NCI-H460 (cell line): ENCODE measurements at places on chromosomes 6 and 20.

- no peak for DNase-seq
These were observed 83.0 kb downstream of the SLC22A3 start for GRCh38 chr6:160431226-160431625.

DNA sequence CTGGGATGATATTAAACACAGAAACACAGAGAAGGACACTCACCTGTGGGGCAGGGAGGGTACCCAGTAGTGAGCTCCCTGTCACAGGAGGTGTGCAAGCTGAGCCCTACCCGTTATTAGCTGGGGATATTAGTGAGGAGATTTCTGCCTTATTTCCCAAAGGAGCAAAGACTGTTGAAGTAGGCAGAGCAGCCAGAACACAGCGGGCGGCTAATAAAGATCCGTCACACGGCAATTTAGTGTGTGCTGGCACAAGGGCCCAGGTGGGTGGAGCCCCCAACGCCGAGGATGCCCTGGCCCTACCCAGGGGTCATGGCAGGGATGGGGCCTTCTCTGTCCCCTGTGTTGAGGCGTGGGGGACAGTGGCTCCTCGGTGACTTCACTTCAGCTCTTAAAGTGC is 8.3 kb downstream of the VSTM2L start:
- DNase-seq = no peak

DNA sequence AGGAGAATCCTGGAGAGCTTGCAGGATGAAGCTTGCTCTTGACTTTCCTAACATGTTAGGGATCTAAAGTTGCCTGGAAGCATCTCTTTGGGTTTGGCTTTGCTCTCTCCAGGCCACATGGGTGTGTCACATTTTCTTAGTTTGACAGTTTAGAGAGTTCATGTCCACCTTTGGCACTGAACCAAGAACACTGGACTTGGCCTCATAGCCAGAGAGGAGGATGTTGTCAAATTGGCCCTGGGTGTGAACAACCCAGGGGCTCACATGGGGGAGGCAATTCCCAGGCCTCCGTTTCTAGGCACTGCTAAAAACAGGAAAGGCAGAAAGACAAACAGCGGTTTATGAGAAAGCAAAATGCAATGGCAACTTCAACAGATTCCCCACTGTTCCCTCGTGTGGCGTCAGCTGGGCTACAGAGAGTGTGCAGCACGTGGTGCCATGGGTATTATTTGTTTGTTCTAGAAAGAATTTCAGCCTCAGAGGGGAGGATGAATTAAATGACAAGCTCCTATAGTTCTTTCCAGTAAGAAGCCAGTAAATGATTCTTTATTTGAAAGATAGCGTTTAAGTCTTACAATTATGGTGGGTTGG is 93.9 kb downstream of the CLIC5 start:
- DNase-seq = no peak

- peak; percentile 11 for DNase-seq
These were observed 177.0 kb downstream of the TTLL2 start for GRCh38 chr6:167501831-167502385.

DNA sequence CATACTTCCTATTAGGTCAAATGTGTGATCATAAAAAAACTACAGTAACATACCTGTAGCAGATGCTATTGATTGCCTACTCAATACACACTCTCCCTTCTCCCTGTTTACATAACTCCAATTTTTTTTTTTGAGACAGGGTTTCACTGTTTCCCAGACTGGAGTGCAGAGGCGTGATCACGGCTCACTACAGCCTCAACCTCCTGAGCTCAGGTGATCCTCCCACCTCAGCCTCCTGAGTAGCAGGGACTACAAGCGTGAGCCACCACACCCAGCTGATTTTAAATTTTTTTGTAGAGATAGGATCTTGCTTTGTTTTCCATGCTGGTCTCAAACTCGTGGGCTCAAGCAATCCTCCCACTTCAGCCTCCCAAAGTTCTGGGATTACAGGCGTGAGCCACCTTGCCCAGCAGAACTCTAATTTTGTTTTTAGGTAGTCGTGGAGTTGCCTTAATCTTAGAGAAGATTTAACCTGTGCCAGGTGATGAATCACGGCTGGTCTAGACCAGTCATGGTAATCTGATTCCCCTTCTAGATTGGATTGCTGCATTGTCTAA is 14.0 kb upstream of the KIF3B start:
- no peak for DNase-seq

- no peak for DNase-seq
These were observed 88.7 kb downstream of the SLC23A2 start for GRCh38 chr20:4912380-4913142.

DNA sequence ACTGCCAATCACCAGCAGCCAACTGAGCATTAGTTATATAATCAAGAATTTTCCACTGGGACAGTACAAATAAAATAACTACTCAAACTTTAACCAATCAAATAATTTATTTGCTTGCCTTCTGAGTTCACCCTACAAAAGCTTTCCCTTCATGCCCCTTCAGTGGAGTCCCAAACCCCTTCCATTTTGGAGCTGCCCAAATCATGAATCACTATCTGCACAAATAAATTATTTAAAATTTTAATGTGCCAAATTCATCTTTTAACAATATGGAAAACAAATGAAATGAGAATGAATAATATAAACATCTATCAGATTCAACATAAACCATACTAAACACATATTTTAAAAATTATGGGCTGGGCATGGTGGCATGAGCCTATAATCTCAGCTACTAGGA is 85.9 kb downstream of the KIF13A start:
- DNase-seq = no peak

GRCh38 chr6:55277646-55278045 is 49.6 kb upstream of the GFRAL start:
- no peak for DNase-seq

DNA sequence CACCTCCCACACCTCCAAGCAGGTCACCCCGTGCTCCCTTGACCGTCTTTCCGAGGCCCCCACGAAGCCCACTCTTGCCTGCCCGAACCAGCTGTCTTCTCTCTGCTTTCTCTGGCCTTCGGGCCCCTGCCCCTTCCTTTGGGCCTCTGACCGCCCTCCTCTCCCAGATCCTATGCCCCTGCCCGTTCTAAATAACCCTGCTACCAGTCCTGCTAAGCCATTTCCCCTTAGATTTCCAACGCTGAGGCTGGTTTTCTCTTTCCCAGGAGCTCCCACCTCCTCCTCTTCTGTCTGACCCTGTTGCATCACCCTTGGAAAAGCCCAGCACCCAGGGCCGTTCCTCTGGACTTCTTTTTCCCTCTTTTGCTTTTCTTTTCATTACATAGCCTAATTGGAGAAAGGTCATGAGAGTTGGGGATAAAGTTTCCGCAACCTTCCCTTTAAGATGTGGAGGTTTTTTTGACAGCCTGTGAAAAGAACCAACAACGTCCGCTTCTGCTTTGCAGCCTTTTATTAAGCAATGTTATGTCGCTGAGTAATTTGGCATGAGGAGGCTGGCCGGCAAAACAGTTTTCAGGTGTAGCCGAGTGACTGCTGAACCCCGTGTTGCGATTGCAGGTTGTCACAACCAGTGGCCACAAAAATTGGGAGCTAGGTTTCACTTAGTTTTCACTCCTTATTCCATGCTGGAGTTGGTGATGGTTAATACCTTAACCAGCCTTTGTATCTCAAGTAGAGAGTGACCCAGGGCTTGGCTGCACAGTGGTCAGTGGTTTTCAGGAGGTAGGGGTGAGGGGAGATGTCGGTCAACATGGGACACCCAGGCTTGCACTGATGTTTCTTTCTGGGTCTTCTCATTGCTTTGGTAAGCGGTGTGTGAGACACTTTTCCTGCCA is 970 bp downstream of the BLTP3A start:
- no peak for DNase-seq

DNA sequence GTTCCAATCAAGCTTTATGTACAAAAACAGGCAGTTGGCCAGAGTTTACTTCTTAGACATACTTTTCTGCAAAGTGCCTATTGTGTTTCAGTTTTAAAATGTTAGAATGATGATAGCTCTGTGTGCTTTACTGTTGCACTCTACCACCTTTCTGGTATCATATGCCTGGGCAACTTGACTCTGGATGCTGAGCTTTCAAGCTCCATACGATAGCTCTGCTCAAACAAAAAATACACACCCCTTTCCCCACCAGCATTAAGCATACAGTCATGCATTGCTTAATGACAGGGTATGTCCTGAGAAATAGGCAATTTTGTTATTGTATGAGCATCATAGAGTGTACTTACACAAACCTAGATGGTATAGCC is 123.1 kb downstream of the RCAN2 start:
- no peak for DNase-seq

GRCh38 chr6:140079328-140079727 is 704.9 kb upstream of the CITED2 start:
- DNase-seq = no peak

- DNase-seq = no peak
These were observed 15.0 kb upstream of the DTNBP1 start for GRCh38 chr6:15677822-15678221.

DNA sequence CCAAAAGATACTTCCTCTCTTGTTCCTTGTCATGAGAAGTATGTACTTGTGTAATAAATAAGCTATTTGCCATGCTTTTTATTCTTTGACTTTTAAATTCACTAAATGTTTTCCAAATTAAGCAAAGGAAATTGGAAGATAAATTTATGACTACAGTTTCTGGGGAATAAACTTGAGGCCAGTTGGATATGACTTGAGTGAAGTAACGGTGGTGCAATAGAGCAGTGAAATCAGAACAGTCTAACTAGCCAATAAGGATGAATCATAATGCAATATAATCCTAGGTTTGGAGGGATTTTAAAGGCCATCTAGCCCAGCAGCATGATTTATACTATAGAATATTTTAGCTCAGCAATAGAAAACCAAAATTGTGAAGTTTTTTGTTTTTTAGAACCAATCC is 183.8 kb upstream of the TCF21 start:
- DNase-seq = no peak

DNA sequence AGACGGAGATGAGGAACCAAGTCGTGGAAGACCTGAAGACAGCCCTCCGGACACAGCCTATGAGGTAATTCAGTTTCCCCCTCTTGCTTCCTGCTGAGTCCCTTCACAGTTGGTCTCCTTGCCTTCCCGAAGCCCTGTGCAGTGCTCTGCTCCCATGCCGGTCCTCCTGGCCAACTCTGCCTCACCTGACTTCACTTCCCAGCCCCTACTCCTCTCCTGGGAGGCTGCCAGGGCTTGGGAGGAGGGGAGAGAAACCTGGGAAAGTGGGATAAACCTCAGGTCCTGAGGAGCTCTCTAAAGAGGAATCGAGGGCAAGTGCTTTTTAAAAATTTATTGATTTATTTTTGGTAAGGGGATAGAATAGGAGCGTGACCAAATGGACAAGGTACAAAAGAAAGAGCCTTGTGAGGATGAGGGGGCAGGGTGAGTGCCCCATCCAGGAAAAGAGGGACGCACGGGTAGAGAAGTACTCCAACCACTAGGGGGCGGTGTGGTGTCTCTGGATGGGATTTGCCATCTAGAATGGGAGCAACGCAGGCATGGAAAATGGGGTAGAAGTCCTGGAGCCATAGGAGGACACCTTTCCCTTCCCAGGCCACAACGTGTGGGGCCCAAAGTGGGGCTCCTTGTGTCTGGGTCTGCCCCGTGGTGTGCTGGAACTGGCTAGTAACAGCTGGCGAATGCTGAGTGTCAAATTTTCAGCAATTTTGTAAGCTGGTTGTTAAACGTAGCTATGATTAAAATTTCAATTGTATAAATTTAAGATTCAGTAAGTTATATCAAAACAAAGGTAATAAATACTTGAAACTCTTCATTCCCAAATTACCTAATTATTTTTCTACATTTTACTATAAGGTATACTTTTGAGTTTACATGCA is 69.0 kb downstream of the MOCS1 start:
- peak; percentile 40 for DNase-seq

- DNase-seq = no peak
These were observed 54.8 kb upstream of the AKIRIN2 start for GRCh38 chr6:87756858-87757257.
